Mesothelial cell of epicardium (in vitro differentiated cells): ENCODE measurements at places on chromosomes 3 and 15.

GRCh38 chr15:82021992-82022391 lies 23.8 kb downstream of the MEX3B start:
- no peaks in the 10 kb centered on the region for H3K36me3 ChIP-seq
- no peaks in the 10 kb centered on the region for H3K27me3 ChIP-seq
- peaks cover 18% of the 10 kb centered on the region for H3K4me1 ChIP-seq
- no peak for DNase-seq
- peak overlapping the region; percentile 75 for H3K27ac ChIP-seq
- no peak overlapping the region for H3K4me3 ChIP-seq

GRCh38 chr3:152574461-152575079 lies 260.4 kb upstream of the P2RY1 start:
- peaks cover 3% of the 10 kb centered on the region for H3K4me1 ChIP-seq
- no peaks in the 10 kb centered on the region for H3K27me3 ChIP-seq
- no peaks in the 10 kb centered on the region for H3K36me3 ChIP-seq

GRCh38 chr3:111794711-111795110 lies 64.4 kb upstream of the PHLDB2 start:
- no peak overlapping the region for H3K27ac ChIP-seq
- peaks cover 3% of the 10 kb centered on the region for H3K36me3 ChIP-seq
- no peak overlapping the region for H3K4me3 ChIP-seq
- H3K4me1 ChIP-seq, result peaks cover 2% of the 10 kb centered on the region
- H3K27me3 ChIP-seq, result no peaks in the 10 kb centered on the region

DNA sequence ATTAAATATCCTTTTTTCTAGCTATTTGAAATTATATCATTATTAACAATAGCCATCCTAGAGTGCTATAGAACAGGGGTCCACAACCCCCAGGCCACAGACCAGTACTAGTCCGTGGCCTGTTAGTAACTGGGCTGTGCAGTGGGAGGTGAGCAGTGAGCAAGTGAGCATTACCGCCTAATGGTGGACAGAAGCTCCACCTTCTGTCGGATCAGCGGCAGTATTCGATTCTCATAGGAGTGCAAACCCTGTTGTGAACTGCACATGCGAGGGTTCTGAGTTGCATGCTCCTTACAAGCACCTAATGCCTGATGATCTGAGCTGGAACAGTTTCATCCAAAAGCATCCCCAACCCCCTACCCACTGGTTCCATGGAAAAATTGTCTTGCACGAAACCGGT lies 11.7 kb downstream of the CLDN16 start:
- DNase-seq, result no peak
- no peak overlapping the region for H3K4me3 ChIP-seq
- H3K36me3 ChIP-seq, result no peaks in the 10 kb centered on the region
- no peaks in the 10 kb centered on the region for H3K4me1 ChIP-seq

GRCh38 chr15:55856506-55857164 lies 113.7 kb upstream of the PRTG start:
- H3K27me3 ChIP-seq, result no peaks in the 10 kb centered on the region
- H3K4me1 ChIP-seq, result no peaks in the 10 kb centered on the region
- peaks cover 51% of the 10 kb centered on the region for H3K36me3 ChIP-seq
- H3K27ac ChIP-seq, result no peak overlapping the region
- H3K4me3 ChIP-seq, result no peak overlapping the region

DNA sequence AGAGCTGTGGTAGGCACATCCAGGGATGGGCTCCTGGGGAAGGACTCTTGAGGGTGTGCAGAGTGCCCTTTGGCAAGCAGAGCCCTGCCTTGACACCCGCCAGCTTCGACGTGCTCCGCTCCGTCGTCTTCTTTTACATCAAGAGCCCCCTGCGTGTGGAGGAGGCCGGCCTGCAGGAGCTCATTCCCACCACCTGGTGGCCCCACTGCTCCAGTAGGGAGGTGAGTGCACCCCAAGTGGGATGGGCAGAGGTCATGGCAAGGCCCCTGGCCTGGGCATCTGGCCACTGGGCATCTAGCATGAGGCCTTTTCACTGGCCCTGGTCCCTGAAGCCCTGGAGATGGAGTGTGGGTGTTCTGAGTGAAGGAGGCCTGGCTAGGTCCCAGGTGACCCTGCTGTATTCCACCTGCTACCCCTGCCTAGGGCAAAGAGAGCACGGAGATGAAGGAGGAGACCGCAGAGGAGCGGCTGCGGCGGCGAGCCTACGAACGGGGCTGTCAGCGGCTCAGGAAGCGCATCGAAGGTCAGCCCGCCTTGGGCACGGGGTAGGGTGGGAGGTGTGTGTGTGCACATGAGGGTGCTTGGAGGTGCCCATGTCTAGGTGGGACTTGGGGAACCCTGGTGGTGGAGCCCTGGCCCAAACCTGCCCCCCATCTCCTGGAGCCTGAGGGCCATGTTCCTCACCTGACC lies 12.2 kb downstream of the RNF123 start:
- H3K4me3 ChIP-seq, result no peak overlapping the region
- no peak overlapping the region for H3K27ac ChIP-seq
- H3K36me3 ChIP-seq, result peaks cover 1% of the 10 kb centered on the region
- no peaks in the 10 kb centered on the region for H3K4me1 ChIP-seq

DNA sequence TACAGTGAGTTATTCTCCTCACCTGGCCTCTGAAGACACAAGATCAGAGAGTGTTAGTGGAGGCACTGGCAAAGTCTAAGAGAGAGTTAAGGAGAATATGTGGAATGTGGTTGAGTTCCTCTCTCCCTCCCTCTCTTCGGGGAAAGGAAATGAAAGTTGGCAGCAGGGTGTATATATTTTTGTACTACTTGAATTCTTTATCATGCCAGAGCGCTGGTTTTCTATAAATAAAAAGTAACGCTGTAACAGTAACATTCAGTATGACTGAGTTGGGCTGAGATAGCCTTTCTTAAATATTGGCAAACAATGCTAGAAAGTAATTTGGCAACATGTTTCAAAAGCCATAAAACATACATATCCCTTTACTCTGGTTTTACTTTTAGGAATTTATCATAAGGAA lies 77.5 kb upstream of the TNFAIP8L3 start:
- H3K27ac ChIP-seq, result no peak overlapping the region
- no peak for DNase-seq
- H3K27me3 ChIP-seq, result peaks cover 7% of the 10 kb centered on the region
- H3K4me3 ChIP-seq, result no peak overlapping the region

GRCh38 chr15:88830016-88830415 lies 26.8 kb downstream of the ACAN start:
- no peak for DNase-seq
- H3K4me1 ChIP-seq, result peaks cover 10% of the 10 kb centered on the region
- no peaks in the 10 kb centered on the region for H3K36me3 ChIP-seq
- H3K27ac ChIP-seq, result no peak overlapping the region
- H3K27me3 ChIP-seq, result no peaks in the 10 kb centered on the region
- H3K4me3 ChIP-seq, result no peak overlapping the region

GRCh38 chr3:30832961-30833575 lies 61.4 kb downstream of the GADL1 start:
- peaks cover 8% of the 10 kb centered on the region for H3K4me1 ChIP-seq
- no peak overlapping the region for H3K4me3 ChIP-seq
- DNase-seq, result no peak
- no peak overlapping the region for H3K27ac ChIP-seq
- H3K27me3 ChIP-seq, result no peaks in the 10 kb centered on the region
- no peaks in the 10 kb centered on the region for H3K36me3 ChIP-seq

DNA sequence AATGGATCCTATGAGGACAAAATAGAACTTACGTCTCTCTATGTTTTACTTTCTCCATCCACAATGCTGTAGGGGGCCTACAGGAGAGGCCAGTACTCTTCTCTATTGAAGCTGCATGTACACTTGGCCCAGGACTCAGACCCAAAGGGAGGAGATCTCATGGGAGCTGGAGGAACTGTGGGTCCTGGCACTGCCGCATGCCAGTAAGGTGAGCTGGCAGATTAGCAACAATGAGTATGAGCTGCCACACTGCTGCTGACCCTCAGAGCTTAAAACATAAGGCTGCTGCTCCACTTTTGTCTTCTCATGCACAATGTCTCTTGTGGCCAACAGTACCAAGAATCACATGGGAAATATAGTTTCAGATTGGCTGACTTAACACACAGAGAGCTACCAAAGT lies 57.8 kb upstream of the TBC1D5 start:
- no peaks in the 10 kb centered on the region for H3K36me3 ChIP-seq
- H3K27me3 ChIP-seq, result no peaks in the 10 kb centered on the region
- H3K4me3 ChIP-seq, result no peak overlapping the region
- no peak overlapping the region for H3K27ac ChIP-seq
- peaks cover 1% of the 10 kb centered on the region for H3K4me1 ChIP-seq
- DNase-seq, result no peak

GRCh38 chr3:30659270-30660130 lies 53.1 kb downstream of the TGFBR2 start:
- peaks cover 31% of the 10 kb centered on the region for H3K4me1 ChIP-seq
- H3K36me3 ChIP-seq, result peaks cover 5% of the 10 kb centered on the region
- no peaks in the 10 kb centered on the region for H3K27me3 ChIP-seq
- H3K4me3 ChIP-seq, result no peak overlapping the region
- no peak for DNase-seq

DNA sequence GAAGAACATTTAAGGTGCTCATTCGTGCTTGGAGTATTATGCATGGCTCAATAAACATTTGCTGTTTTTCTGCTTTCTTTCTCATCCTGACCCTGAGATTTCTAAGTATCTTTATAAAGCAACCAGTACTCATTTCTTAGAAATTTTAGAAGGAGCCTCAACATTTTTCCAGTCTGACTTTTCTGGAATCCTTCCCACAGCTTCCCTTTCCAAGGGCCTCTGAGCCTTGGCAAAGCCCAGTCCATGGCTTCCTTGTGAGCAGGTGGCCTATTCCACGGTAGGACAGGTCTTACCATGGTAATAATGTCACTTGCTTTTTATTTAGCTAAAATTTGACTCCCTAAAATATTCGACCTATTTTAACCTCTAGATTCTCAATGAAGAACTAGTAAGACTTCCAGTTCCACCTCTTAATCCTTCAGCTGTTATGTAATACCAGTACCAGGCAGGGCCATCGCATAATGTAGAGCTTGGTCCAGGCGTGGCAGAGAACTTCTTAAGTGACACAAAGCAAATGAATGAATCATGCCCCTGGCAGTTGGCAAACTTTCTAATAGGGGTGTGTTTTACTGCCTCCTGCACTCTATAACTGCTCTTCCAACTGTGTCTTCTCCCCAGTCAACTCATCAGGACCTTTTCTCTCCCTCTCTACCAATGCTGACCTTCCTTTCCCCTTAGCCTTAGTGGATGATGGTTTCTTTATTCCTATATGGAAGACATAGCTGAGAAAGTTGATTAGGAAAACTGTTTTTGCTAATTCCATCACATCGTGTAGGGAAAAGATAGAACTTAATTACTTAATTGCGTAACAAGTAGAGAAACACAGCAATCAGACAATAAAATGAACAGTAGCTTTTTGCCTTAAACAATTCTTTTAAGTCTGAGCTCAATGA lies 894 bp upstream of the TM4SF4 start:
- peaks cover 45% of the 10 kb centered on the region for H3K4me1 ChIP-seq
- no peaks in the 10 kb centered on the region for H3K36me3 ChIP-seq
- peak overlapping the region; percentile 75 for H3K27ac ChIP-seq
- DNase-seq, result no peak
- no peaks in the 10 kb centered on the region for H3K27me3 ChIP-seq

DNA sequence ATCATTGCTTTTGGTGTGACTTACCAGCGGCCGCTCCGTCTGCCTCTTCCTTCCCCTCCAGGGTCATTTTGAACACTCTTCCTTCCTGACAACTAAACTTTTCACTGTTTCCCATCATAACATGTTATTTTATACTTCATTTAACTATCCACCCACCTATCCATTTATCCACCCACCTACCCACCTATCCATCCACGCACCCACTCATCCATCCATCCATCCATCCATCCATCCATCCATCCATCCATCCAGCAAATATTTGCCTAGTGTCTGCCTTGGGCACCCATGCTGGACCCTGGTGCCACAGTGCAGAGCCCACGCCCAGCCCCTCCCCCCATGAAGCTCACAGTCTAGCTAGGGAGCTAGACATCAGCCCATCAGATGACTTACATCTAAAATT lies 254.9 kb downstream of the TLE3 start:
- DNase-seq, result no peak
- peaks cover 10% of the 10 kb centered on the region for H3K4me1 ChIP-seq
- no peak overlapping the region for H3K4me3 ChIP-seq
- no peaks in the 10 kb centered on the region for H3K36me3 ChIP-seq
- H3K27me3 ChIP-seq, result peaks cover 8% of the 10 kb centered on the region
